ENCODE measurements at places on chromosomes 1 and 21. TPM values are rescaled to one million over a fixed set of nuclear protein-coding genes. Genes with fewer than 3 reads are reported as not detected.

- no peak overlapping the region for H3K27ac ChIP-seq
- no peaks in the 10 kb centered on the region for H3K4me1 ChIP-seq
- H3K27me3 ChIP-seq: no peaks in the 10 kb centered on the region
- H3K36me3 ChIP-seq: no peaks in the 10 kb centered on the region
These were observed 2.1 kb downstream of the TCHHL1 start for GRCh38 chr1:152086760-152087159.

- peaks cover 9% of the 10 kb centered on the region for H3K4me1 ChIP-seq
- no peaks in the 10 kb centered on the region for H3K36me3 ChIP-seq
- DNase-seq: no peak
- no peaks in the 10 kb centered on the region for H3K27me3 ChIP-seq
- no peak overlapping the region for H3K4me3 ChIP-seq
These were observed 25.8 kb downstream of the DHCR24 start for GRCh38 chr1:54861070-54861761.

- H3K4me3 ChIP-seq: no peak overlapping the region
- H3K27me3 ChIP-seq: no peaks in the 10 kb centered on the region
- DNase-seq: no peak
- H3K36me3 ChIP-seq: peaks cover 16% of the 10 kb centered on the region
These were observed 38.3 kb downstream of the BEND5 start for GRCh38 chr1:48738356-48738755.

- no peaks in the 10 kb centered on the region for H3K4me1 ChIP-seq
- no peak overlapping the region for H3K27ac ChIP-seq
- DNase-seq: no peak
- no peak overlapping the region for H3K4me3 ChIP-seq
These were observed 26.7 kb downstream of the RTCA start for GRCh38 chr1:100292711-100293110.

- H3K27me3 ChIP-seq: no peaks in the 10 kb centered on the region
- H3K4me3 ChIP-seq: no peak overlapping the region
- no peaks in the 10 kb centered on the region for H3K4me1 ChIP-seq
- no peak overlapping the region for H3K27ac ChIP-seq
- no peaks in the 10 kb centered on the region for H3K36me3 ChIP-seq
- no peak for DNase-seq
These were observed 2.6 kb downstream of the LRRC8B start for GRCh38 chr1:89527256-89527655.

GRCh38 chr1:176853503-176853902 lies 311.0 kb downstream of the ASTN1 start:
- no peaks in the 10 kb centered on the region for H3K4me1 ChIP-seq
- H3K4me3 ChIP-seq: no peak overlapping the region
- no peak for DNase-seq
- no peak overlapping the region for H3K27ac ChIP-seq

DNA sequence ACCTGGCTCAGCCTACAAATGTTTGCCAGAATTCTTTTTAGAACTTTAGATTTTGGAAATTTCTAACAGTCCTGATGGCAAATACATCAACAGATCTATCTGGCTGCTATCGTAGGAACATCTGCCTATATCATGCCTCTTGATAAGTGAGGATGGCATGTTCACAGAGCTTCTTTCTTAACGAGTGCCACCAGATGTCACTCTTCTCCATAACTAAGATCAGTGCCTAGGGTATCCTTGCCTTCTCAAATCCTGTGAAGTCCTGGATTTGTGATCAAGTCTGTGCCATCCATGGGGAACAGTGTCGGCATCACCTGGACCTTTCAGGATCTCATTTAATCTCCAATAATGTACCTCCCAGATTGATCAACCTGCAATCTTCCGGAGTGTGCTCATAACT lies 36.5 kb upstream of the CD5L start:
- no peaks in the 10 kb centered on the region for H3K27me3 ChIP-seq
- H3K27ac ChIP-seq: no peak overlapping the region
- no peak for DNase-seq
- no peaks in the 10 kb centered on the region for H3K36me3 ChIP-seq
- H3K4me3 ChIP-seq: no peak overlapping the region

- no peaks in the 10 kb centered on the region for H3K36me3 ChIP-seq
- H3K4me3 ChIP-seq: no peak overlapping the region
- H3K4me1 ChIP-seq: peaks cover 22% of the 10 kb centered on the region
- no peaks in the 10 kb centered on the region for H3K27me3 ChIP-seq
- DNase-seq: no peak
These were observed 12.0 kb upstream of the TTLL10 start for GRCh38 chr1:1161683-1162079.

LCE2D gene
- not detected for total RNA-seq

GBP5 gene
- 4.2 TPM for total RNA-seq

KRTAP13-2 gene
- not detected for total RNA-seq

C1orf185 gene
- not detected for total RNA-seq

KCNJ15 gene
- 12.3 TPM for total RNA-seq

OR10J1 gene
- not detected for total RNA-seq

C4BPA gene
- total RNA-seq: not detected

DNAI4 gene
- total RNA-seq: 10.3 TPM

Data from vagina (tissue), 2 donors.